Endothelial cell of umbilical vein (primary cell): ENCODE measurements at places on chromosomes 12 and 14.

GRCh38 chr12:104182621-104183378 is 32.8 kb upstream of the TXNRD1 start:
- DNase-seq = no peak

GRCh38 chr12:46177025-46177424 is 91.8 kb downstream of the SLC38A1 start:
- DNase-seq = no peak

DNA sequence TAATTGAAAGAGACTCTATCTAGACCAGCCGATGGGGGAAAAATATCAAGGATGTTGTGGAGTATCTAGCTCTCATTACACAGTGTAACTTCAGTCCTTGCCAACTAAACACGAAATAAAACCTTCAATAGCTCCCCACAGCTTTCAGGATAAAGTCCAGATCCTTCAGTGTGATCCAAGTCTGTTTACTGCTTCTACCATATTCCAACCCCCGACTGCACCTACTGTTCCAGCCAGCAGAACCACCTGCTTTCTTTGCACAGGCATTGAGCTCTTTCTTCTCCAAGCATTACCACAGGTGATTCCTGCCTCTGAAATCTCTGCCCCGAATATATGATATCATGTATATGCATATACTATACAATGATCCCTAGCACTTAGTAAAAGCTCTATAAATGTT is 2.2 kb upstream of the LRRC23 start:
- no peak for DNase-seq

DNA sequence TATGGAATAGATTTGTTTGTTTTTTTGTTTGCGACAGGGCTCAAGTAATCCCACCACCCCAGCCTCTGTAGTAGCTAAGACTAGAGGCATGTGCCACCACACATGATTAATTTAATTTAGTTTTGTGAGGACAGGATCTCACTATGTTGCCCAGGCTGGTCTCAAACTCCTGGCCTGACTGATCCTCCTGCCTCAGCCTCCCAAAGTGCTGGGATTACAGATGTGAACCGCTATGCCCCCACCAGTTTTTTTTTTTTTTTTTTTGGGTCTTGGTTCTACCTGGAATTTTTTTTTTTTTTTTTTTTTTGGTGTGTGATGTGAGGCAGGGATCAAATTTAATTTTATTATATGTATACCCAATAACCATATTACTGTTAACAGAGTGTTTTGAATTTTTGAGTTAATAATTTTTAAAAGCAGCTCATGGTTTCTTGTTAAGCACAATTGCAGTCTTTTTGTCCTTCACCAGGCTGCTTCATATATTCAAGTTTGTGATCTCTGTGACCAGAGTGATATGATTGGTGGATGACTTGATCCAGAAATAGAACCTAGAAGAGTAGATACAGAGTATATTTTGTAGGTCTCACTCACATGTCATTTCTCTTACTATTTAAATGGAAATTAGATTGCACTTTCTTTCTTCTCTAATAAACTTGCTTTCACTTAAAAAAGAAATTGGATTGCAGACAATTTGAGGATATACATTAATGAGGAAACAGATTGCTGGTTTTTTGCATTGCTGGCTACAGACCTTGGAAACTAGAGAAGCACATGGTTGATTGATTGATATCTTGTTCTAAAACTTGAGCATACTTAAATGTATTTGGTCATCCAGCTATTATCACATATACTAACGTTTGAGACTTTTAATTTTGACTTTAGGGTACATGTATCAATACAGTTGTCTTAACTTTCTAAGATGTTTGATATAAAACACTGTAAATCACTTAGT is 13.2 kb downstream of the ADIPOR2 start:
- no peak for DNase-seq
